ENCODE measurements at places on chromosomes 3 and 15.
A peak's percentile ranks its signal among the peaks of the same experiment; 100 is the strongest.

DNA sequence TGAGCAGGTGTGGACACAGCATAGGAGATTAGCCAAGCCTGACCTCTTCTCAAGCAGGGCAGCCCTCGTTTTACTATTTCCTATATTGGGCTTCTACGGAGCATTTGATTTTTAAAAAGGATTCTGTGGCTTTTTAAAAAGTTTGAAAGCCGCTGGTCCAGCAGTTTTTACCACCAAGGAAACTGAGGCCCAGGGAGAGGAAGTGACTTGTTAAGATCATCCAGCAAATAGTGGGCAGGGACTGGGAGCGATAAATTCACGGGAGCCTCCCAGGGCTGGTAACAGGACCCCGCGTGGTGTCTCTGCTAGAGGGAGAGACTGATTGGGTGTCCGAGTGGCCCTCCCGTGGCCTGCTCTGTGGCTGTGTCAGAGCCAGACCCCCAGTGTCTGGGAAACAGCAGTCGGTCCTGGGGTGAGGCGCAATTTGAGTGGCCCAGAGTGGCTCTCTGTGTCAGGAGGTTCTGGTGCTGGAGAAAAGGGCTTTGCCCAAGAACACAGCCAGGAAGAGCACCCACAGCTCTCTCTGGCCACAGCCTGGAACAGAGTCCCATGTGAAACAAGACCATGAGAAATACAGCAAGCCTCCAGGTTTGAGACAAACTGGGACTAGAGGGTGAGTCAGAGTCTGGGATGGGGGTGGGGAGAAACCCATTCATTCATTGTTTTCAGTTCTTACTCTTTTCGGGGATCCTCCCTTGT is 4.2 kb downstream of the FURIN start:
- DNase-seq = no peak

- DNase-seq = no peak
Measured at GRCh38 chr15:99197856-99198255, 51.5 kb downstream of the TTC23 start.

GRCh38 chr15:91549581-91549980 is 303.9 kb upstream of the SLCO3A1 start:
- DNase-seq = peak; percentile 6

- no peak for DNase-seq
Measured at GRCh38 chr3:25580534-25580933, 84.2 kb downstream of the TOP2B start.

DNA sequence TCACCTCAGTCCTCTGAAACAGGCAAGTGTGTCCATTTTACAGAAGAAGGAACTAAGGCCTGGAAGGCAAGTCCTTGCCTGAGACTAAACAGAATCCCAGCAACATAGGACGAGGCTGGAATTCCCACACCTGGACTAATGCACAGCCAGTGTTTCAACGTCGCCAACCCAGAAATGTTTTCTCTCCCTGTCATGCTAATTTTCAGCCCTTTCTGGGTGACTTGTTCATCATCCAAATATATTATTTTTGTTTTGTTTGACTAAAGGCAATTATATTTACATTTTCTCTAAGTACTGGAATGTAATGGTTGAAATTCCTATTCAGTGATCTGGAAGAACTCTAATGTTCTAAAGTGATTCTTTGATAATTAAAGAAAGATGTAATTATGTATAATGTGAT is 51.8 kb downstream of the BTD start:
- DNase-seq = no peak

DNA sequence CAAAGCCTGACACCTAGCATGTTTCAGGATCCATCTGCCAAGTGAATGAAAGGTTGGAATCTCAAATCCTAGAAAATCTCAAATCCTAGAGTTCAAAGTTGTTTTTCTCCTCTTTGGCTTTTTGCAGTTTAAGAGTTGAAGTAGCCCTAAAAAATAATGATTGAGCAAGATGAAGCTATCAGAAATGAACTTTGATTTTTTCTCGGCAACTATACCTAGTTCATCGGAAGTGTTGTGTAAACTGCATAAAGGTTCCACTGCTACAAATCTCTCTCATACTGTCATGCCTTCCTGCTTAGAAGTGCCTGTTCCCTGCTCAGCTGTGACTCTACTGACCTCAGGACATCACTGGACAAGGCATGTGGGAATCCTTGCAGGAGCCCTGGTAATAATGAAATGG is 35.8 kb upstream of the FOXB1 start:
- no peak for DNase-seq

DNA sequence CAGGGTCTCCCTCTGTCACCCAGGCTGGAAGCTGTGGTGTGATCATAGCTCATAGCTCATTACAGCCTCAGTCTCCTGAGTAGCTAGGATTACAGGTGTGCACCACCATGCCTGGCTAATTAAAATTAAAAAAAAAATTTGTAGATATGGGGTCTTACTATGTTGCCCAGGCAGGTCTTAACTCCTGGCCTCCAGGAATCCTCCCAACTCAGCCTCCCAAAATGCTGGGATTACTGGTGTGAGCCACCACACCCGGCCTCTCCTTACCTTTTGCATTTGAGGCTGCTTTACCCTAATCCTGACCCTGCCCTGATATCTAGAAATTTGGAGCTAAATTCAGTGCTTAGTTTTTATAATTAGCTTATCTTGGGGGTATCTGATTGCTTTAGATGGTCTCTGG is 83.2 kb upstream of the GCNT3 start:
- DNase-seq = no peak

DNA sequence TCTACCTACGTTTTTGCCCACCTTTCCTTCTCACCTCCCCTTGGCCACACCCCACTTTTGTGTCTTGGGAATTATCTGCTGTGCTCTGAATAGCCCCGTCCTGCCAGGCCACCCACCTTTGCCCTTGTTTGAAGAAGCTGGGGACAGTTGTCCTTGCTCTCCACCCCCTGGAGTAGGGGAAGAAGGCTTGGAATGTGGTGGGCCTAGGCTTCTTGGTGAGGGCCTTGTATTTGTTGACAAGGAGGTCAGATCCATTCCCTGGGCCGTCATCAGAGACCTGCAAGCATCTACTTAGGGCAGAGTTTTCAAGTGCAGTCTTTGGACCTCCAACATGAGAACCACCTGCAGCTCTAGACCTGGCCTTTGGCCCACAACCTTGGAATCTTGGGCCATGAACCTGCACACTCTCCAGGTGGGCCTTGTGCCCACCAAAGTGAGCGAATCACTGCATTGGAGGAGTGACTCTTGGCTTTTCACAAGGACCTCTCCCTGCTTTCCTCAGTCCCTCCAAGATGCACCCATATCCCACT is 160.6 kb downstream of the APBA2 start:
- no peak for DNase-seq

DNA sequence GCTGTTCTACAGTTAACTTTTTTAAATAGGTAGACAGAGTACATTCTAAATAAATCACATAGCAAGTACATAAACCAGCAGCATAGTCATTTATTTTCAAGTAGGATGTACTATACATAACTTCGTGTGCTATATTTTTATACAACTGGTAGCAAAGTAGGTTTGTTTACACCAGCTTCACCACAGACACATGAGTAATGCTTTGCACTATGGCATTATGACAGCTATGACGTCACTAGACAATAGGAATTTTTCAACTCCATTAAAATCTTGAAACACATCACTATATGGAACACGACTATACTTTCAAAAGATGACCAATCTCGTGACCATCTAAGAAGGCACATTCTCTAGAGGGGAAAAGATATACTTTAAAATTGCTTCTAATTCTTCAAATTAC is 3.5 kb downstream of the TEX55 start:
- DNase-seq = no peak

- no peak for DNase-seq
Measured at GRCh38 chr15:101647251-101647650, 4.9 kb downstream of the TM2D3 start.

GRCh38 chr3:71052716-71053115 is 530.8 kb downstream of the FOXP1 start:
- no peak for DNase-seq
